ENCODE measurements at places on chromosomes 1 and 21. TPM values are rescaled to one million over a fixed set of nuclear protein-coding genes. Genes with fewer than 3 reads are reported as not detected.

GRCh38 chr1:6343506-6344405, 49.8 kb downstream of the ACOT7 start:
- no peaks in the 10 kb centered on the region for H3K36me3 ChIP-seq
- H3K4me3 ChIP-seq = no peak overlapping the region
- no peaks in the 10 kb centered on the region for H3K27me3 ChIP-seq
- H3K27ac ChIP-seq = no peak overlapping the region
- peaks cover 10% of the 10 kb centered on the region for H3K4me1 ChIP-seq

The TLR5 gene
- total RNA-seq = 14.7 TPM

The LMX1A gene
- total RNA-seq = not detected

The NBPF10 gene
- total RNA-seq = 3.7 TPM
